ENCODE measurements at places on chromosomes 6 and 20. TPM values are rescaled to one million over a fixed set of nuclear protein-coding genes. Genes with fewer than 3 reads are reported as not detected.

DNA sequence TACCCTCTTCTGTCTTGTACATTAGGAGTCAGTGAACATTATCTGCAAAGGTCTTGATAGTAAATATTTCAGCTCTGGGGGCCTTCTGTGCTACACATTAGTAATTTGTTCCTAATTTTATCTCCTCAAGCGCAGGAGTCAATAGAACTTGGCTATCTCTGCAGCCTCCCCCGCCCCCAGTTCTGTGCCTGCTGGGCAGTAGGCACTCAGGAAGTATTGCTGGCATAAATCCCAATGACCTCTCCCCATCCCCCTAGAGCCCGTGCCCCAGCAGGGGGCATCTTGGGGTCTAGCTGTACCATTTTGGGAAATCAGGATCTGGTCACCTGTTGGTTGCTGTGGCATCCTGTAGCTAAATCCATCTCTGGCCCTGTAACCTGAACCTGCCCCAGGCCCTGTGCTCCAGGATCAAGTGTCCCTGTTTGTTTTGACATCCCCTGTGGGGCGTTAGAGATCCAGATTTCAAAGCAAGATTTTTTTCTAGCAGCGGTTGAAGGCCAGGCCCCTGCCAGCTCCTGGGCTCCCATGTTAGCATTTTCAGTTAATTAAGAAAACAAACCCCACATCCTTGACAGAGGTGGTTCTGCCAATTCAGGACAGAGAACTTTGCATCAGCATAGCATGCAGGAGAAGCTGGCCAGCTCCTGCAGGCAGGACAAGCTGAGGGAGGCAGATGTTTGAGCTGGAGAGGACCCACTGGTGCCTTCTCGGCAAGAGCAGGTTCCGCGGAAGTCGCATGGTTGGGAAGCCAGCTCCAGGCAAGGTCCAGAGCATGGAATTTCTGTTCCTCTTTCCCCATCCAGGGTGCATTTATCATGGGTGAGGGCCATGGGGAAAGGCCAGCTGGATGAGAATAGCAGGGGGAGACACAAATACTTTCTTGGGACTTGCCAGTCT, 32.1 kb downstream of the DAAM2 start:
- DNase-seq, result no peak
- peaks cover 3% of the 10 kb centered on the region for H3K27me3 ChIP-seq
- H3K4me3 ChIP-seq, result no peak overlapping the region

GRCh38 chr6:78909391-78909790, 42.0 kb downstream of the IRAK1BP1 start:
- no peak overlapping the region for H3K27ac ChIP-seq
- peaks cover 26% of the 10 kb centered on the region for H3K4me1 ChIP-seq
- no peaks in the 10 kb centered on the region for H3K36me3 ChIP-seq
- H3K4me3 ChIP-seq, result no peak overlapping the region
- DNase-seq, result no peak

DNA sequence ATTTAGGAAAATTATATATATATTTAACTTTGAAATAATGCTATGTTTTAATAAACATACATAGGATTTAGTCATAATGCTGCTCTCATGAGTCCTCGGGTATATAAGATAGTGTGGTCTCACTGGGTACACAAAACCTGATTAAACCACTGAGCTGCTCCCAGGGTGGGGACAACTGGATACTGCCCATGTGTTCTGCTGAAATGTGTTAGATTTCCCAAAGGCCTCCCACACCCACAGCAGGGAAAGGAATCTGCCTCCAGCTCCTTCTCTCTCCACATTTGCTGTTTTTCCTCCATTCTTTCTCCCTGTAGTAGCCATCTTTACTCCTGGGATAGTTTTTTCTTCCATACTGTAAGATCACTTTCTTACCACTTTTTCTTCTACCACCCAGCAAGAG, 69.2 kb upstream of the TRAF3IP2 start:
- peaks cover 13% of the 10 kb centered on the region for H3K27me3 ChIP-seq
- peak overlapping the region; percentile 37 for H3K4me3 ChIP-seq
- peaks cover 10% of the 10 kb centered on the region for H3K4me1 ChIP-seq
- H3K27ac ChIP-seq, result peak overlapping the region; percentile 2

- H3K27me3 ChIP-seq, result peaks cover 4% of the 10 kb centered on the region
- no peak overlapping the region for H3K4me3 ChIP-seq
- H3K27ac ChIP-seq, result no peak overlapping the region
- peaks cover 3% of the 10 kb centered on the region for H3K4me1 ChIP-seq
- no peak for DNase-seq
Measured at GRCh38 chr6:44011350-44011920, 115.8 kb downstream of the MRPL14 start.

- peak overlapping the region; percentile 18 for H3K27ac ChIP-seq
- peaks cover 21% of the 10 kb centered on the region for H3K4me1 ChIP-seq
- peaks cover 8% of the 10 kb centered on the region for H3K36me3 ChIP-seq
- peaks cover 2% of the 10 kb centered on the region for H3K27me3 ChIP-seq
- peak; percentile 37 for DNase-seq
Measured at GRCh38 chr20:5569021-5569420, 181.2 kb upstream of the SHLD1 start.

GRCh38 chr6:96683819-96684528, 121.0 kb downstream of the FHL5 start:
- H3K36me3 ChIP-seq, result peaks cover 5% of the 10 kb centered on the region
- DNase-seq, result no peak
- H3K27ac ChIP-seq, result no peak overlapping the region
- H3K4me3 ChIP-seq, result no peak overlapping the region

GRCh38 chr6:117605169-117605826, 3.0 kb upstream of the GOPC start:
- peaks cover 1% of the 10 kb centered on the region for H3K27me3 ChIP-seq
- no peak overlapping the region for H3K4me3 ChIP-seq
- no peaks in the 10 kb centered on the region for H3K36me3 ChIP-seq
- peak; percentile 53 for DNase-seq
- H3K4me1 ChIP-seq, result peaks cover 9% of the 10 kb centered on the region

DNA sequence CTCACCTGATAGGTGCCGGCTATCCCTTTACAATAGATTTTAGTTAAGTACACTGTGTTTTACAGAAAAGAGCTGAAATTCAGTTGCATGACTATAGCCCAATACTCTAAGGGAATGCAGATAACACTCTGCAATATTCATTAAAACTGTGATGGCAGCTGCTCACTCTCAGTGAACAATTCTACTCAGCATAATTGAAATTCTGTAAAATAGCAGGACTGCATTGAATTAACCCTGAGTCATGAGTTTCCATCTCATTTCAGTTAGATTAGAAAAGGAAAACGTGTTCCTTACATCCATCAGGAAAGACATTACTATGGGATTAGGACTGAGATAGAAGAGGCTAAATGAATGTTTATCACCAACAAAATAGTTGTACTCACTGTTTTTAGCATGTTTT, 613.3 kb upstream of the JAG1 start:
- no peak for DNase-seq
- no peak overlapping the region for H3K4me3 ChIP-seq
- H3K36me3 ChIP-seq, result no peaks in the 10 kb centered on the region
- no peak overlapping the region for H3K27ac ChIP-seq

DNA sequence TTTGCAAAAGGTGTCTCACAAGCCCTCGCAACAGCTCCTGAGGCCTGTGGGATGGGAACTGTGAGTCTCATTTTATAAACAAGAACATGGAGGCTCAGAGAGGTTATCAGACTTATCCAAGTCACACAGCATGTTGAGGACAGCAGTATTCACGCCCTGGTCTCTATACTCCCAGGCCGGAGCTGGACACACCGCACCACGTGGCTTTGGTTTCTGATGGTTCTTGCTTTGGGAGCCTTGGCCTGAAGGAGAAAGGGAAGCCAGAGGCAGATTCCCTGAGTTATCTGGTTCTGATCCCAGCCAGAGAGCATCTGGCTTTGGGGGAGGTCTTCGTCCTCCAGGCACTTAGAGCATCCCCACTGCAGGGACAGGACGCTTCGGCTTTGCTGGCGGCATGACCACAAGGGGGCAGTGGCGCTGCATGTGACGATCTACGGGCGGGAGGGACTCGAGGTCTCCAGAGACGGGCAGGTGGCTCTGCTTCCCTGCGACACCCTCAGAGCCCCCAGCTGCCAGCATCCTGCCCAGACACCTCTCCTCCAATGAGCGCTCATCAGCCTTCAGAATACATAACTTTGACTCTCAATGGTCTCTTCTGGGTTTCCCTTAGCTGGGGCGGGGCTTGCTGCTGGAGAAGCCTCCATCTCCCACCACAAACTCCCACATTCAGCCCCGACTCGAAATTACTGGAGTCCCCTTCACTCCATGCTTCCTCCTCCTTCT, 51.4 kb upstream of the SAYSD1 start:
- no peak overlapping the region for H3K27ac ChIP-seq
- DNase-seq, result peak; percentile 94
- peaks cover 7% of the 10 kb centered on the region for H3K27me3 ChIP-seq
- H3K36me3 ChIP-seq, result no peaks in the 10 kb centered on the region
- no peak overlapping the region for H3K4me3 ChIP-seq

GRCh38 chr6:114061741-114062140, 90.8 kb upstream of the HDAC2 start:
- no peaks in the 10 kb centered on the region for H3K27me3 ChIP-seq
- DNase-seq, result no peak
- H3K4me3 ChIP-seq, result no peak overlapping the region
- H3K4me1 ChIP-seq, result peaks cover 6% of the 10 kb centered on the region

GRCh38 chr6:10323018-10323417, 91.9 kb downstream of the TFAP2A start:
- H3K36me3 ChIP-seq, result no peaks in the 10 kb centered on the region
- no peak overlapping the region for H3K27ac ChIP-seq
- no peaks in the 10 kb centered on the region for H3K27me3 ChIP-seq
- no peak overlapping the region for H3K4me3 ChIP-seq
- no peak for DNase-seq

- no peak overlapping the region for H3K4me3 ChIP-seq
- no peak for DNase-seq
- no peak overlapping the region for H3K27ac ChIP-seq
- no peaks in the 10 kb centered on the region for H3K27me3 ChIP-seq
- peaks cover 12% of the 10 kb centered on the region for H3K4me1 ChIP-seq
Measured at GRCh38 chr6:126258150-126258549, 81.8 kb upstream of the CENPW start.

- H3K27ac ChIP-seq, result no peak overlapping the region
- no peaks in the 10 kb centered on the region for H3K36me3 ChIP-seq
- H3K27me3 ChIP-seq, result no peaks in the 10 kb centered on the region
Measured at GRCh38 chr6:43823879-43824702, 54.1 kb downstream of the VEGFA start.

DNA sequence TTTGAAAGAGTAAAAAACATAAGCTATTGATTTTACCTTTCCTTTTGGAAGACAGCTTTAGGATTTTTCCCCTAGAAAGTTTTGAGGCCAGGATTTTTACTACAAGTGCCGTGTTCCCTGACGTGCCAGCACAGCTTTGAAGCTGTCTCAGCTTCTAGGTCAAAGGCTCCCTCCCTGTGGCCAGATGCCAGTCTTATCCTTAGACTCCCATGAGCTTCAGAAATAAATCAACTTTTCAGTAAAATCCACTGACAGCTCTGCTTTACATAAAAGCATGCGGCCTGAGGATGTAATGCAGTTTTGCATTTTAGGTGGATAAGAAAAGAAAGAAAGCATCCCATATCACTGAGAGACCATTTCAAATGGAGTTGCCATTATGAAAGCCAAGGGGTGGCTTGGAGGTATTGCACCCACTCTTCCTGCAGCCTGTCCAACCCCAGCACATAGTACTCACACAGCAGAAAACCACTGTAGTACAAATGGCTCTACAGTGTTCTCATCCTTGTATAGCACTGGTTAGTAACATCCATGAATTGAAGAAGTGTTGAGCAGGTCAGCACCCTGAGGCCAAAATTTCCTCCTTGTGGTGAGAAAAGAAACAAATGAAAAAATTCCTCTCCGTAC, 15.2 kb upstream of the ATXN1 start:
- H3K27me3 ChIP-seq, result no peaks in the 10 kb centered on the region
- no peak for DNase-seq
- H3K27ac ChIP-seq, result no peak overlapping the region
- peaks cover 9% of the 10 kb centered on the region for H3K4me1 ChIP-seq
- H3K36me3 ChIP-seq, result no peaks in the 10 kb centered on the region

- DNase-seq, result no peak
- H3K4me3 ChIP-seq, result no peak overlapping the region
Measured at GRCh38 chr20:34643928-34644327, 33.0 kb downstream of the PIGU start.

- no peak overlapping the region for H3K4me3 ChIP-seq
- no peaks in the 10 kb centered on the region for H3K36me3 ChIP-seq
- peaks cover 4% of the 10 kb centered on the region for H3K27me3 ChIP-seq
- H3K4me1 ChIP-seq, result peaks cover 2% of the 10 kb centered on the region
- DNase-seq, result no peak
Measured at GRCh38 chr20:48457193-48458002, 370.4 kb downstream of the PREX1 start.

DNA sequence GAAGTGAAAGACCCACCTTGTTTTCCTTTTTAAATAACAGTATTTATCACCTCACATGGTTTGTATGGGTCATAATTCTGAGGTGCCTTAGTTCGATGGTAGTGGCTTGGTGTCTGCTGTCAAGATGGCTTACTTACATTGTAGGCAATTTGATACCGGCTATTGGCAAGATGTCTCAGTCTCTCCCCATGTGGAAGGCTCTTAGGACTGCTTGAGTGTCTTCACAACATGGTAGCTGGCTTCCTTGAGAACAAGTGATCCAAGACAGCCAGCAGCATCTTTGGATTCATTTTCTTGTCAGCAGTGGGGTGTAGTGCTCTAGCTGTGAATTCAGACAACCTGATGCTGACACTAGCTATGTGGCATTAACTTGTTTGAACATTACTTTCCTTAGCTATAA, 70.1 kb downstream of the CBFA2T2 start:
- peaks cover 5% of the 10 kb centered on the region for H3K36me3 ChIP-seq
- H3K4me1 ChIP-seq, result peaks cover 4% of the 10 kb centered on the region
- H3K27me3 ChIP-seq, result no peaks in the 10 kb centered on the region

DNA sequence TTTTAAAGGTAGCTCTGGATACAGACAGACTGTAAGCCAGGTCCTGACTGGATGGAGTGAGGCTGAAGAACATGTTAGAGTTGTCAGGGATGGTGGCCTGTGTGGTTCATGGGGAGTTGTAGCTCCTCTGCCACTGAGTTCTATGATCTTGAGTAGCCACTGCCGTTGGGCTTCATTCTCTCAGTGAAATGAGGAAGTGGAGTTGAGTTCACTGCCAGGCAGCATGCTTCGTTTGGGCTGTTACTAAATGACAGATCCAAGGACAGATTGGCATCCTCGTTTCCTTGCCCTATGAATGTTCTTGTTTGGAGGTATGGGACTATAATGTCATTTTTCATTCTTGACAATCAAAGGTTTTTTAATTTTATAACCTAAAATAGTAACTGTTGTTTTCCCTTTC, 37.2 kb downstream of the SCAND1 start:
- H3K4me3 ChIP-seq, result no peak overlapping the region
- no peaks in the 10 kb centered on the region for H3K27me3 ChIP-seq
- H3K4me1 ChIP-seq, result no peaks in the 10 kb centered on the region
- peaks cover 27% of the 10 kb centered on the region for H3K36me3 ChIP-seq
- H3K27ac ChIP-seq, result no peak overlapping the region

ZBTB46 gene
- total RNA-seq, result 42.1 TPM

SNPH gene
- 8.4 TPM for total RNA-seq

HFE gene
- total RNA-seq, result 1.2 TPM

TP53TG5 gene
- total RNA-seq, result not detected

RWDD1 gene
- 38.0 TPM for total RNA-seq

SLC22A16 gene
- 0.54 TPM for total RNA-seq

JPH2 gene
- 0.80 TPM for total RNA-seq

PXDC1 gene
- total RNA-seq, result 41.0 TPM

ATG5 gene
- 27.5 TPM for total RNA-seq

RIPPLY2 gene
- not detected for total RNA-seq
